Stimulated activated CD8-positive, alpha-beta memory T cell treated with anti-CD3 and anti-CD28 coated beads, Interleukin-7, amount 100 ng/mL, for 1 hour (primary cell): ENCODE measurements at places on chromosomes 2 and 18.

GRCh38 chr2:104412384-104412783 is 441.5 kb upstream of the POU3F3 start:
- no peak for DNase-seq

GRCh38 chr2:140248623-140249022 is 1468.4 kb upstream of the NXPH2 start:
- DNase-seq, result no peak

DNA sequence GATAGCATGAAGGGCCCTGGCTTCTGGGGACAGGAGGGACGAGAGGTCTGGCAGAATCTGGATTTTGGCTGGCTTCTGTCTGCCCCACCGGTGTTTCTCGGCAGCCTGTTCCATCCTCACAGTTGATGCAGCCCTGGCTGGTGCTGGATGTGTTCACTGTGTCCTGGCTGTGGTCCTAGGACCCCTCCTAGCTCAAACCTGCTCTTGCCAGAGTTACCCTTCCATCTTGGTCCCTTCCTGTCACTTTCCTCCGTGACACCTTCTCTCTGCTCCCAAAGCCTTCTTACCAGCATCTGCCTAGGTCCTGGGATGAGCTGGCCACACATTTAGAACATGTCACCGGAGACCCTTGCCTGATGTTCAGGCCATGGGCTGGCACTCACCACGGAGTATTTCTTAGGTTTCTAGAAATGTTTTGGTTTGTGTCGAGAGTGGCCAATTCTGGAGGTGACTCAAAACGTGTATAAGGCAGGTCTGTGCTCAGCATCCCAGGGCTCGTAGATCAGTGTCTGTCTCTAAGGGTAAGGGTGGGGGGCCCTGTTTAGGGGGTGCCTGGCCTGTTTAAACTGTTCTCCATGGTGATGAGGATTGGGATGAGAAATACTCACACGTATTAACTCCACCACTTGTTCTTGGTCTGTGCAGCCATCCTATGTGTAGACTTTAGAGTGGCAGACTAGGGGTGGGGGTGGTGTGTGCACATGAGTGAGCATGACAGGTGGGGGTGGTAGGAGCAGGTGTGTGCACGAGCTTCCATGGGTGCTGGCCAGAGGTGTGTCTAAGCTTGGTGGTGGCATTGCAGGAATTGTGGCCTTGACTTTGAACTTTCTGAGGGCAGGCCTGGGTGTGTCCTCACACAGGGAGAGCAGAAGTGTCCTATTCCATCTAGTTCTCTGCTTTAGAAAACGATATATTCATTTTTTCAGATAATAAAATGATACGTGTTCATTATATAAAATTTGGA is 162.7 kb downstream of the DYSF start:
- DNase-seq, result no peak

- no peak for DNase-seq
Measured at GRCh38 chr2:202269585-202269984, 4.0 kb downstream of the NOP58 start.

DNA sequence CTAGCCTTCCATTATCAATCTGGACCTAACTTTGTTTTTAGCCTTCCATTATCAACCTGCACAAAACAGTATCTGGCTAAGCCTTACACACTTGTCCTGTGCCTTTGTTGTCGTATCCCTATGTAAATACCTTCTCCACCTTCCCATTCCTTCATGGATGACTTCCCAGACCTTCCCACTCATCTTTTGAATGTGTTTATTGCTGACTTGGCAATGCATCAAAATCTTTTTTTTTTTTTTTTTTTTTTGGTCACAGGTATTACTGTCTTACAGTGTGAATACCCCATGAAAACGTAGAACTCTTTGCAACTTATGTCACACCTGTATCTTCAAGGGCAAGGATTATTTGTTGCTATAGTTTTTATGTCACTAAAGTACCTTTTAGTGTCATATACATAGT is 25.7 kb downstream of the RPE start:
- no peak for DNase-seq

DNA sequence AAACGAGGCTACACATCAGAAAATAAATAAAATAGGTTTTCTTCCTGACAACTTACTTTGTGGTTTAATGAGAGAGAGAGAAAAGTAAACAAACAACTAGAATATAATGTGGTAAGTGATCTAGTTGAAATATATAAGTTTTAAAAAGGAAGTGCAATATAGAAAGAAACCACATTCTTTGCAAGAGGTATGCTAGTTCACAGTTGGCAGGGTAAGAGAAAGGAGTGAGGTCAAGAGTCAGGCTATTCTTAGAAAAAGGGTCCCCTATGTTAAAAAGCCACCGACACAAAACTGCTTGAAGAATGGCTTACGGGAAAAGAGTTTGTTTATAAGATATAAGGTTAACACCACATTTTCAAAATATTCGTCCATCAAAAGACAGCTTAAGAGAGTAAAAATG is 462.1 kb downstream of the ERBB4 start:
- DNase-seq, result no peak

DNA sequence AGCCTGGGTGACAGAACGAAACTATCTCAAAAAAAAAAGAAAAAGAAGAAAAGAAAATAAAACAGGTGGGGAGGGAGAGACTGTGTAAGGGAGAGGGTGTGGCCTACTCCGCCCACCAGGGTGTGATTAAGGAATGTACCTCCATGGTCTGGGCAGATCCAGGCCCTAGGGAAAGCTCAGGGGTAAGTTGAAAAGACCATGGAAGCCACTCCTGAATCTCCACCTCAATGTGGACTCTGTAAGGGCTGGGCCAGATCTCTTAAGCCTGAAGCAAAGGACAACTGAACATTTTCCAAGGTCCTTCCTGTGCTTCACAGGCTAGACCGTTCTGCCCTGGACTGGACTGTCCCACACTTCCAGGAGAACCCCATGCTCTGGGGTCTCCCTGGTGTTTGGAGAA is 9.7 kb upstream of the ATG16L1 start:
- DNase-seq, result no peak

GRCh38 chr2:130877258-130877657 is 40.5 kb downstream of the ARHGEF4 start:
- DNase-seq, result no peak

DNA sequence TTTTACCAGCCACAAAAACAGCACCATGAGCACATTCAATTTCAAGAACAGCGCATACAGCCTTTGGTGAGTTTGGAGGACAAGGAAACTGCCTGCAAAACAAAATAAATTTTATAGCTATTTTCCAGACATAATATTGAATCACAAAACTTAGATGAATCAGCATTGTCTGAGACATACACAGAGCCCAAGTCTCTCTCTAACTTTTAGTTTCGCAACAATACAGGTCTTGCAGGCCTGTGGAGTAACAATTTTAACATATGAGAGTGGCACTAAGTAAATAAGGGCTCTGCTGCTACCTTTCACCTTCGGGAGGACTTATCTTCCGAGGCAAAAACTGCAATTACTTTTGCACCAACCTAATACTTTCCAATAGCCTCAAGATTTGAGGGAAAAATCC is 56.1 kb upstream of the PEX13 start:
- no peak for DNase-seq

GRCh38 chr18:70221156-70221914 is 15.8 kb upstream of the RTTN start:
- no peak for DNase-seq
